ENCODE measurements at places on chromosomes 4 and X.

- DNase-seq = no peak
Measured at GRCh38 chr4:121554382-121554781, 142.4 kb downstream of the ANXA5 start.

- no peak for DNase-seq
Measured at GRCh38 chr4:69490271-69490670, 5.4 kb downstream of the UGT2B4 start.

DNA sequence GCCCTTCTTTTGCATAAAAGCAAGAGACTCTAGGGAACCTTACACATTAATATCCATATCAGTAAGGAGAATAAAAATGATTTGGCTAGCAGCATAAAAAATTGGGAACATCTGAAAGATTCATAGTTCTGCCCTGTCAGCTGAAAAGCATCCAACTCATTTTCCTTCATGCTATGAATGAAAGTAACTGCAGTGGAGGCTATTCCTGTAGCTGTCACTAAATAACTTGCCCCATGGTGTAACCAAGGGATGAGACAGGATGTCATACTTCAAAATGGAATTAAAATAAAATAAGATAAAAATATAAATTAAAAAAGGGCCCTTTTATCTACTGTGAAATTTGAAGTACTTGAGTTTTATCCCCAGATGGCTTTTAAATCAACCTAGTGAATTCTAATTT is 878.8 kb downstream of the C4orf33 start:
- no peak for DNase-seq

DNA sequence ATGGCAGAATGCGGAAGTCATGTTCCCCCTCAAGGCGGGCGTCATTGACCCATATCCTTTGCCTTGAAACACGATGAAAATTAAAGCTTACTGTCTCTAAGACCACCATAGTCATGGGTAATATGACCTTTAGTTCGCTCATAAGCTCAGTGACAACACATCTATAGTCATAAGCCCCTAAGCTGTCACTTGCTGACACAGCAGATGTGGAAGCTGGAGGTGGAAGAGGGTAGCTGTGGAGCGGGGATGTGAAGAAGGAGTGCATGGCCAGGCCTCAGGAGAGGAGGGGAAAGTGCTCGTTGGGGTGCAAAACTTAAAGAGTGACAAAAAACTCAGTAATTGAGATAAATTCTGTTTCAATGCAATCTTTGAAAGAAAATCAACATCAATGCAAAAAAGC is 134.0 kb upstream of the PDLIM3 start:
- DNase-seq = no peak

DNA sequence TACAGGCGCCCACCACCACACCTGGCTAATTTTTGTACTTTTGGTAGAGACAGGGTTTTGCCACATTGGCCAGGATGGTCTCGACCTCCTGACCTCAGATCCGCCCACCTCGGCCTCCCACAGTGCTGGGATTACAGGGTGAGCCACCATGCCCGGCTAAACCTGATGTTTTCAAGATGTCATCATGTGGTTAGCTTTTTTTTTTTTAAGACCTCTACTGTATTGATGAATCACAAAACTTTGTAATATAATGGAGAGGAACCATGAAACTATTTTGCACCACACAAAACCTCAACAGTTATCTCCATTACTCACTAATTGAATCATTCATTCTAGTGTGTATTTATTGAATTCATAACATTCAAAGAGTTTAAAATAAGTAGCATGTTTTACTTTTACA is 94.7 kb upstream of the NEIL3 start:
- DNase-seq = no peak

GRCh38 chr4:14646831-14647230 is 355.4 kb upstream of the CPEB2 start:
- DNase-seq = no peak

- DNase-seq = peak; percentile 24
Measured at GRCh38 chr4:27010334-27010940, 149.8 kb downstream of the STIM2 start.

DNA sequence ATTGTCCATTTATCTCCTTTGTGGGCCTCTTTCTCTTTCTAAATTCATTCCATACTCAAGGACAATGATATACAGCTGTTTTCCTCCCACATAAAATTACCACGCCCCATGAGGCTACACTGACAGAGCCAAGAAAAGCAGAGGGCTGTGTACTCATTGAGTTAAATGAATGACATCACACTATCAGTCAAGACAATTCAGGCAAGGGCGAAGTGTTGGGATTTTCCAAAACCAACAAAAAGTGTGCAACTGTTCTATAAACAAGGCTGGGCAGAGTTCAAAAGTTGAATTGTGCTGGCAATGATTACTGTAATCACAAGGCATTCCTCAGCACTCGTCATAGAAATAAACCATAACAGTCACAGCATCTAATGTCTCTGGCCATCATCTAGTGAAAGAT is 799.6 kb upstream of the DIAPH2 start:
- no peak for DNase-seq

Data from NCI-H1092 (cell line).